ENCODE measurements at places on chromosomes 6 and 20.

DNA sequence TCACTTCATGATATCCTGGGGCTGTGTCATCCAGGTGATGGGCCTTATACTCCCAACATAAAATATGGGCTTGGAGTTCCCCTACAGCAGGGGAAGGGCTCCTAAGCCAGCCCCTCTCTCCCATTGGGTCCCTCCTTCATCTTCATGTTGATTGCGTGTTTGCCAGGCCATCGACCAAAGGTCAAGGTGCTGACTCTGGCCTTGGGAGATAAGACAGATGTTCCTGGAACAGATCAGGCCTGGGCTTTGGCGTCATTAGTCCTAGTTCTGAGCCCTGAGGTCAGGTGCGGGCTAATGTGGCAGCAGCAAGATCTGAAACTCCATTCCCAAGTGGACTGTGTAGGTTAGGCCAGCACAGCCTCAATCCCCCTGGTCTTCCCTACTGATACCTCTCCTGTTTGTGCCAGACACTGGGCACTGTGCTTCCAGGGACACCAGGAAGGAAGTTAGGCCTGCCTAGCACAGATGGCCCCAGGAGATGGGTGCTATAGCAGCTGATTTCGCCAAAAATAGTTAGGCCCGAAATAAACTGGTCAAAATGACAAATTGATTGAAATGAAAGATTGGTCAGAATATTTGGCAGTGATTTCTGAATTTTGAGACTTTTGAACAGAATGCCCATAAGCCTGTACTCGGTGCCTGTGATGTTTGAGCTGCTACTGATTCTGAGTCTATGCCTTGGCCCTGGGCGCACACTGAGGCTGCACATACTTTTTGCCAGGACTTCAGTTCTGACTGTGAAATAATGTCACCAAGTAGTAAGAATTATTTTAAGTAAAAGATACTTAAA lies 28.8 kb downstream of the EPB41L1 start:
- DNase-seq: no peak

GRCh38 chr20:1618954-1619540 lies 762 bp downstream of the SIRPB1 start:
- no peak for DNase-seq

DNA sequence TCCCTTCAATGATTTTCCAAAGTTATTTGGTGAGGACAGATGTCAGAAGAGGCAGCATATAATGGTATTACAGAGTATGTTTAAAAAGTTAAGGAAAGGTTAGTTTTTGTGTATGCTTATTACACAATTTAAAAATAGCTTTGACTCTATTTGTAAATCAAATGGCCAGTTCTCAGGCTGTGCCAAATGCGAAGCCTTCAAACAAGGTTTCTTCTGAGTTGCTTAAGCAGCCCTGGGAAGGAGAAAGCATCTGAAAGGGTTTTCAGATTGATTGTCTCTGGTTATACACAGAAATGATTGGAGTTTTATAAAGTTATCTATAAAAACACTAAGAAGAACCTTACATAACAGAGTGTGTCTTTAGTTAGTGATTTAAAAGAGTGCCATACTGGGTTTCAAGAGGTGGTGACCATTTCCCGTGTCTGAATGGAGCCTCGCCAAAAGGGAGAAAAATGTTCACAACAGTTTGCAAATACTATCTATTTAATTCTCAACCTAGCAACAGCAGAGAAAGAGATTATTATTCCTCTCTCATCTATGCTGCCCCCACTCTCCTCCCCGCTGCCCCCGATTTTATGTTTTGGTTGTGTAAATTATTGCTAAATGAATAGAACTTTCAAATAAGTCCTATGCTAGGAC lies 16.7 kb downstream of the CD109 start:
- DNase-seq: no peak

DNA sequence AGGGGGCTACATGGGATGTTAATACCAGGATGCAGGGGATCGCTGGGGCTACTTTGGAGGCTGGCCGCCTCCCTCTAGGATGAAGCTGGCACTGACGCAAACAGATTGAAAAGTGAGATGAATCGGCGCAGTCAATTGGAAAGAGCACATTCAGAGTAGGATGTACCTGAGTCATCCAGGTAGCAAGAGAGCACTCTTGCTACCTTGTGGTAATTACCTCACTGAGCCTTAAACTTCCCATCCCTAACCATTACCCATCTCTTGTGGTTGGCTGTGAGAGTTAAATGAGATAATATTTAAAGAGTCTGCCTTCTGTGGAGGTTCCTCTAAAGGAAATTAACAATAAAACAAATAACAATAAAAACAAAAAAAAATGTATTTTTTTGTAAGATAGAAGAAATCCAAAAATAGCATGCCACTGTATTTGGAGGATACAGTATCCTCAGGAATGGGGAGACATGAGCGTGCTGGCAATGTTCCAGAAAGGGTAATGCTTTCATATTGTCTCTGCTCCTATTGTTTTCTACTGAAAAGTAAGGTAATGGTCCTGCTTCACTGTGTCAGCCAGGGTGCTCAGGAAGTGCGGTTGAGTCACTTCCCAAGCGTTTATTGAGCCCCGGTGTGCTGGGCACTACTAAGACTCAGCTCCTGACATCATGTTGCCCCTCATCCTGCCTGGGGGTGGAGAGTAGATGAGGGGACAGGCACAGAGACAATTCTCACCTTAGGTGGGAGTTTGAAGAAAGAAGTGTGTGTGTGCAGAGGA lies 301.1 kb downstream of the EYA4 start:
- no peak for DNase-seq

DNA sequence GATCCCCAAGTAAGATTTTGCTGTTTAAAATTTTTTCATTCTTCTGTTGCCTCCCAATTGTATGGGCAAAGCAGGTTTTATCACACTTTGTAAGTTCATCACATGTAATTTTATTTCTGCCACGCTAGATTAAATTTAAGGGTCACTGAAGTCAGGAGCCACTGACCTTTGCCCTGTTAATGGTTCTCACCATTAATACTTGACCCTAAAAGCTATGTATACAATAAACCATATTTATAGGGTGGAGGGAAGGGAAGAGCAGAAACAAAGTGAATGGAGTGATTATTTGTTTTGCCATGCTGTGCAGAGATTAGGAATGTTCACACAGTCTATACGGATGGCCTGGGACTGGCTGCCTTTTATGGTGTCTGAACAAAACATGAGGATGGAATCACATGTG lies 186.7 kb downstream of the BMP2 start:
- no peak for DNase-seq

- no peak for DNase-seq
Measured at GRCh38 chr20:32443386-32443974, 85.3 kb downstream of the ASXL1 start.

Data from cardiac muscle cell (in vitro differentiated cells and primary cell).